Tongue (tissue), 3 donors: ENCODE measurements at places on chromosomes 7 and 10.

- no peak for DNase-seq
These were observed 536 bp upstream of the POM121 start for GRCh38 chr7:72924386-72924732.

DNA sequence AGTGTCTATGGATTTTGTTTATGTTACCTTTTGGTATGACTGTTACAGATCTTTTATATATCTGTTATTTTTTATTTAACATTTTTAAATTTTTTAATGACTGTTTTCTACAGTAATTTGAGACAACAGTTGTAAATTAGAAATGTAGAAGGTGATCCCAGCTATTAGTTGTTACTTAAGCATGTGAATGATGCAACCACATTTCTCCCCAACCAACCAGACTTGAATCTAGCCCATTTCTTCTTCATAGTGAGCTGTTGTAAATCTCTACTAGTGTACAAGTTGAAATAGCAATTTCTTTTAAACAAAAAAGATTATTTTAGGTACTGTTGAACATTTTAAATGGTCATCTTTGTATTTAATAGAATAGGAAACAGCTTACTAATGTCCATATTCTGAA, 18.0 kb downstream of the TMEM106B start:
- no peak for DNase-seq

DNA sequence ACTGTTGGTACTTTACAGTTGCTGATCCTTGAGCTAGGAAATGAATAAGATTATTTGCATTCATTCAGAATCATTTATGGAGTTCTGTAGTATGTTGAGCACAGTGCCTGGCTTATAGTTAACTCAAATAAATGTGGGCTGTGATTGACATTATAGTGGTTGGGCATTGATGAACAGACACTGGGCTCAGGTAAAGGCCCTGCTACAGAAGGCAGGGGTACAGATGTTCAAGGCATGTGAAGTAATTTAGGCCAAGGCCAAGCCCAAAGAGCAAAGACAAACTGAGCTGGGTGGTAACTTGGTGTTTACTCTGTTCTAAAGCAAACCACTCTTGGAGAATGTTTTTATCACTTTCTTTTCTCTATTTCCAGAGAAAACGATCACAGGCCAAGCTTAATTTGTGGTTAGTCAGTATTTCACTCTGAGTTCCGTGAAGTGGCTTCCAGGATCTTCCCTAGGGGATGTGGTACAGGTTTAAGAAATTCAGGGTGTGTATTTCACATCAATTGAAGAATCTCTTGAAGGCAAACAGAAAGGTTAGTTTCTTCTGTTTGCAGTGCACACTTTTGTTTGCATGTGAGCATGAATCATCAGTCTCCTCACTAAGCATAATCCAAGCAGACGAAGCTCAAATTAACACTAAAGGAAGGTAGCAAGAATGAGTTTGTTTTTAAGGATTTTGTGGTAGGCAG, 113.9 kb upstream of the PRR15 start:
- no peak for DNase-seq

DNA sequence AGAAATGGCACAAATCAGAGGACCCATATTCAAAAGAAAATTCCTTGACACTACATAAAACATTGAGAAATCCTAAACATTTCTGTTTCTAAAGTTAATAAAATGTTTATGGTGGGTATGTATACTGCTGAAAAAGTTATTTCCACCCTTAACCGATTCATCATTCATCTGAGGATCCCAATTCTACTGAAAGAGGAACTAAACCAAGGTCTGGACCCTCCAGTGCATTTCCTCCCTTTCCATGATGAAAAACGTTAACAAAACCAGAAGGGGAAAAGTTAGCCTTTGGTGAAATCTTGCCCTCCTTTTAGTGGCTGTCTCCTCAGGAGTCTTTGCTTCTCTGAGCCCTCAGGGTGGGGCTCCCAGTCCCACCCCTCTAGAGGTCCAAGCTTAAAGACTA, 144.5 kb upstream of the ASAH2 start:
- no peak for DNase-seq

DNA sequence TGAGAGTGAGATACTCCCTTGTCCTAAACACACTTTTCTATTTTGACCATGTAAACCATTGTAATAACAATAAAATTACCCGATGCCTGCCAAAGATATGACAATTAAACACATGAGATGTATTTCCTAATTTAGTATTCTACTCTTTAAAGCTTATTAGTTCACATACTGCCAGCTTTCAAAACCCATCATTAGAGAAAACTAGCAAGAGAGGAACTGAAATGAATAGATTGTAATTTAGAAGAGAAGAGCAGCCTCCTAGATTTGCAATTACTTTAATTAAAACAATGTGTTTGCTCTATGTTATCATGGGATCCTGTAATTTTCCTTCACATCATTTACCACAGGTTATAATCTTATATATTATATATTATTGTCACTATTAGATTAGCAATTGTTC, 428.2 kb downstream of the THSD7A start:
- no peak for DNase-seq

- DNase-seq: no peak
These were observed 49.6 kb upstream of the CSTF2T start for GRCh38 chr10:51748959-51749358.

GRCh38 chr7:41436139-41436538, 266.8 kb downstream of the INHBA start:
- no peak for DNase-seq

DNA sequence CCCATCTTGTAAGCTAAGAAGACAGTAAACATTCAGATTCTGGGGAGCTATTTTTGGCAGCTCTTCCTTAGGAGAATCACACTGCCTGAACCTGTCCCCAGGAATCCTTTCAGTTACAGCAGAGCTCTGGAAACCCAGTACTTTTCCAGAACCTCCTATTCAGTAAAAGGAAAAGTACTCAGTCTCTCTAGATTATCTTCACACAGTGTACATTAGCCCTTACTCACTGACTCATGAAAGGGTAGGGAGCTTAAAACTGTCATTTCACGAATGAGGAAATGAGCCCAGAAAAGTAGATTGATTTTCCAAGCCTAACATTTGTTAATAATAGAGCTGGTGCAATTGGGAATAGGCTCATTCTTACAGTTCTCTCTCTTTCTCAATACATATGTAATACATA, 3.9 kb upstream of the CNNM1 start:
- DNase-seq: no peak

DNA sequence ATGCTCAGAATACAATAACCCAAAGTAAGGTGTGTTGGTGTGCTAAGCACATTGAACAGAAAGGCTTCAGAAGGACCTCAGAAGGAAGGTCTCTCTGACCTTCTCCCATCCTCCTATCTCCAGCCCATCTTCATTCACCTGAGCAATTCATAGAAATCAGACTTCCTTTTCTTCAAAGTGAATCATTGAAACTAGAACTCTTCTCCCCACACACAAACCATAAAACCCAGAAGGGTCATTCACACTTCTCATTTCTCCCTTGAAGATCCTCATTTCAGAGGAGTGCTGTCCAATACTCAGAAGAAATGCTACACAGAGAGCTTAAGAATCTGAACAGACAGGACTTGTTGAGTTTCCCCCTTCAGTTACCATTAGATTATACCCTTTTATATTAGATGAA, 89.5 kb downstream of the VWDE start:
- DNase-seq: no peak

GRCh38 chr10:114669648-114670047, 11.6 kb upstream of the ABLIM1 start:
- DNase-seq: no peak

- DNase-seq: peak; percentile 45
These were observed 1.3 kb downstream of the LCOR start for GRCh38 chr10:96833220-96834001.

GRCh38 chr10:70557086-70557845, 45.3 kb downstream of the PRF1 start:
- no peak for DNase-seq

- DNase-seq: no peak
These were observed 125.5 kb downstream of the CAMK1D start for GRCh38 chr10:12474727-12475412.

DNA sequence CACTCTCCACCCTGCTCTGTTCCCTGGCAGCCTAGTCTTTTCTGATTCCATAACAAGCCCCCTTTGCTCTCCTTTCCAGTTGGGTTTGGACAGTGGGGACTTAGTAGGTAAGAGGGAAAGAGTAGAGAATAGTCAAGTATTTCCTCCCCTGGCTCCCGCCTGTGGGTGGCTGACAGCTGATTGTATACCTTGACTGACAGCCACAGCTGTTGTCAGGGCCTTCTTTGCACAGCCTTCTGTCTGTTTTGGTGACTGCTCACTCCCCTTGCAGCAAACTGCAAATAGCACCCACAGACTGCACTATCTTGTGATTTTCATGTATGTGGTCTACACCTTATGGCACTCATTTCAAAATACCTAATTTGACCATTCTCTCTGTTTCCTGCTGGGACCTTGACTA, 486.3 kb downstream of the ACTR3B start:
- peak; percentile 79 for DNase-seq

GRCh38 chr10:28266449-28267224, 36.2 kb downstream of the MPP7 start:
- DNase-seq: no peak

DNA sequence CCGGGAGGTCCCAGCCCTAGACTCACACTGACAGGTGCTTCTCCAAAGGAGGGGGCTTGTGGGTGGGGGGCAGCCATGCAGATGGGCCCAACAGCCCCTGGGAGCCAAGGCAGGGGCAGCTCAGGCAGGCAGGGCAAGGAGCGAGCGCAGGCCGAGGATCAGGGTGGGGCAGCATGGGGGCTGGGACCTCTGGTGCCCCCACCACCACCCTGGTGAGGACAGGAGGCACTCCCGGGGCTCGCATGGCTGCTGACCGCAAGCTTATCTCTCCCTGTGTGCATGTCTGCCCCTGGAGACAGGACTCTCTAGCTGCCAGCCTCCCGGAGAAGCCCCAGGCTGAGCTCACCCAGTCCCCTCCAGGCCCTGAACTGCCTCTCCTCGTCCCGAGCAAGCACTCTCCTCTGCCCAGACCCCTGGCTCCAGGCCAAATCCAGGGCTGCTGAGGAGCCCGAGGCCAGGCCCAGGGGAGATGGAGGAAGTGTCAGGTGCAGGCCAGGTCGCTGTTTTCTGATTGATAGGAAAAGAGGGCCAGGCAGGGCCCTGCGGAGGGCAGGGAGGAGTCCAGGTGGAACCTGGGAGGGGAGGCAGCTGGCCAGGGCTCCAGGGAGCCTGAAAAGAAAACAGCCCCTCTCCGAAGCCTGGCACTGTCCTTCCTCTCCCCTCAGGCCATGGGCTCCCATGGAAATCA, 39.0 kb downstream of the PDGFA start:
- DNase-seq: no peak

GRCh38 chr7:21910253-21910652, 35.4 kb downstream of the CDCA7L start:
- no peak for DNase-seq

DNA sequence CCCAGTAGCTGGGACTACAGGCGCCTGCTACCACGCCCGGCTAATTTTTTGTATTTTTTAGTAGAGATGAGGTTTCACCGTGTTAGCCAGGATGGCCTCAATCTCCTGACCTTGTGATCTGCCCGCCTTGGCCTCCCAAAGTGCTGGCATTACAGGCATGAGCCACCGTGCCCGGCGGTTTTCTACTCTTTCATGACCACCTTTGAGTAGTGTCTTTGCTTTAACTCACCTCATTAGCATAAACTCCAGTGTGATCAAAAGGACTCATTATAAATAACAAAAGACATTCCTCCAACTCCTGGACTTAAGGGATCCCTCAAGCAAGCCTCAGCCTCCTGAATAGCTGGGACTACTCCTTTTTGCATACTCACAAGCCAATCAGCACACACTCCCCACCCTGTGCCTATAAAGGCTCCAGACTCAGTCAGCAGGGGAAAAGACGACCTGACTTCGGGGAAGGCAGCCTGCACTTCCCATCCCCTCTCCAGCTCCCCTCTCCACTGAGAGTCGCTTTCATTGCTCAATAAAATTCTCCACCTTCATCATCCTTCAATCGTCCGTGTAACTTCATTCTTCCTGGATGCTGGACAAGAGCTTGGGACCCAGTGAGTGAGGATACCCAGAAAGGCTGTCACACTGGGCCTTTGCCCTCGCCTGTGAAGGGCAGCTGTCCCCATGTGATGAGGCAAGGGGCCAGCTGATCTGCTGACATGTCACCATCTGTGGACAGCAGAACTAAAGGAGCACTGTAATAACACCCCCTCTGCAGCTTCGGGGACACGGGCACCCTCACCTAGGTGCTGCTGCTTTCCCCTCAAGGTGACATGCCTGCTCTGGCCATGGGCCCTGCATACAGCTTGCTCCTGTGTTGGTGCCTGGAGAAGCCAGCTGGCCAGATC, 35.0 kb upstream of the EIF4H start:
- no peak for DNase-seq

DNA sequence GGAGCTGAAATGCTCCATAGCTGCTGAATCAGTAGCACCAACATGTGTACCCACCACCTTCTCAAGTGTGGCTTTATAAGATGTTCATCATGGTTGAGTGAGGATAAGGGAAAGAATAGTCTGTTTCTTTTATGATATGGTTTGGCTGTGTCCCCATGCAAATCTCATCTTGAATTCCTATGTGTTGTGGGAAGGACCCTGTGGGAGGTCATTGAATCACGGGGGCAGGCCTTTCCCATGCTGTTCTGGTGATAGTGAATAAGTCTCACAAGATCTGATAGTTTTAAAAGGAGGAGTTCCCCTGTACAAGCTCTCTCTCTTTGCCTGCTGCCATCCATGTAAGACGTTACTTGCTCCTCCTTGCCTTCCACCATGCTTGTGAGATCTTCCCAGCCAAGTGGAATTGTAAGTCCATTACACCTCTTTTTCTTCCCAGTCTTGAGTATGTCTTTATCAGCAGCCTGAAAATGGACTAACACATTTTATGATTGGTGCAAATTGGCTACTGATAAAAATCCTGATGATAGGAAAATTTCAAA, 799.9 kb downstream of the TNS3 start:
- no peak for DNase-seq

DNA sequence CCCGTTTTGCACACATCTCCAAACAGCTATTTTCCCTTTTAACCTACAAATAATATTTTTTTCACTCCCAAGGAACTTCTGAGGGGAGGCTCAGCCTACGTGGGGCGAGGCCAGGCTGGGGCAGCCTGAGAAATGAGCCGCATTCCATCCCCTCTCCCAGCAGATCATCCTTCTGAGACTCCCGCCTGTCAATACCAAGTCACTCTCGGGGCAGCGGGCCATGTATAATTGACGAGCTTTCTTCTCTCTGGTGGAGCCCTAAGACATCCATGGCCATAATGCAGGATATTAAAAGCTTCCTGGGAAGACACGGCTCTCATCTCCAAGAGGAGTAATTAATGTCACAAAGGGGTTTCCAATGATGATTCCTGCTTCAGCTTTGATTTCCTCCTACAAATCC, 37.8 kb upstream of the CHST15 start:
- DNase-seq: no peak

- DNase-seq: no peak
These were observed 15.5 kb upstream of the PTTG1IP2 start for GRCh38 chr7:90453931-90454330.
